ENCODE measurements at places on chromosomes 1 and 21.
A peak's percentile ranks its signal among the peaks of the same experiment; 100 is the strongest.

- peaks cover 71% of the 10 kb centered on the region for H3K4me1 ChIP-seq
- no peaks in the 10 kb centered on the region for H3K27me3 ChIP-seq
- H3K4me3 ChIP-seq = peak overlapping the region; percentile 23
- peak overlapping the region; percentile 93 for H3K27ac ChIP-seq
- no peak for DNase-seq
These were observed 184.5 kb downstream of the TGFBR3 start for GRCh38 chr1:91701472-91701869.

DNA sequence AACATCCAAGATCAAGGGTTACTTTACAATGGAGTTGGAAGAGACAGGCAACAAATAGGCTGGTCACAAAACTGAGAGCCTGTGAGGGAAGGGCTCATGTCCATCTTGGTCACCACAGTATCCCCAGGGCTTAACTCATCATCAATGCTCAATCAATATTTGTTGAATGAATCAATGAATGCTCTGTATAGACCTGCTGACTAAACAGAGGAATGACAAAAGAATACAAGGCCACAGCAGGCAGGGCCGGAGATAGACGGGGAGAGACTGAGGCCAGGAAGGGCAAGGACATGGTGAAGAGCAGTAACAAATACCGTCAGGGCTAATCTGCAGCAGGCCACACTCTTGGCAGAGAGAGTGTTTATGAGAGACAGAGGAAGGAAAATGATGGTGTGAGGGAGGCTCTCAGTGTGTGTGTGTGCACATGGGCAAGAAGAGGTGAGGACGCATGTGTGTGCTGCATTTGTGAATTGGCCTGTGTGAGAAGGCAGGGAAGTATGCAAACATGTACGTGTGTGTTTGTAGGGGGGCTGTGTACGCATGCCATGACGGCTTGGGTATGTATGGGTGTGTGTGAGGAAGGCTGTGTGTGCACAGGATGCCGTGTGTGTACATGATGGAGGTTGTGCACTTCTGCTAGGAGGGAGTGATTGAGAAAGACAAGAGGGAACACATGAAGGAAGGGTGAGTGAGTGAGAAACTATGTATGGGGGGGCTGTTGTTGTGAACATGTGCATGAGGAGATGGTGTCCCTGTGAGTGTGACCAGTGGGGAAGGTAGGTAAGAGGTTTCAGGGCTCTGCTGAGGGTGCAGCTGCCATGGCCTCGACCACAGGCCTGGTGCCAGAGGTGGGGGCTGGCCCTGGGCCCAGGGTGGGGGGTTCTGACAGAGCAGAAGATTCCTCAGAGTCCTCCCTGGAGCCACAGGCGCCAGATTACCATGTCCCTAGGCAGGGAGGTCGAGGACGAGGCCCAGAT is 15.4 kb downstream of the AHDC1 start:
- DNase-seq = peak; percentile 49
- peaks cover 2% of the 10 kb centered on the region for H3K4me1 ChIP-seq

- peak overlapping the region; percentile 97 for H3K27ac ChIP-seq
- no peaks in the 10 kb centered on the region for H3K27me3 ChIP-seq
- H3K4me3 ChIP-seq = peak overlapping the region; percentile 99
- H3K4me1 ChIP-seq = peaks cover 42% of the 10 kb centered on the region
These were observed 911 bp downstream of the LMO4 start for GRCh38 chr1:87329526-87330056.

DNA sequence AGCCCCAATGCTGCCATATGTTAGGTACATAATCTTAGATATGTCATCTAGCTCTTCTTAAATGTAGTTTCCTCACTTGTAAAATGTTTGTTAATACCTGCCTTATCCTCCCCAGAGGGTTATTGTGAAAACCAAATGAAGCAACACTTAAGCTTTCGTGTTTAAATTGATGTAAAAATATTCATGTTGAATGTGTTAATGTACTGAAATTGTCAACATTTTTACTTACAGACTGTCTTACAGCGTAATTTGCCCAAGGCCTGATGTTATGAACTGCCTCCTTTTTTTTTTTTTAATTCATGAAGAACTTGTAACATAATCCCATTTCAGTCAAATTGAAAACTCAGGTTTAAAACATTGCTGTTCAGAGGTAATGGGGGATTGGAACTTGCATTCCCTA is 25.6 kb upstream of the ENAH start:
- no peaks in the 10 kb centered on the region for H3K36me3 ChIP-seq
- no peak overlapping the region for H3K4me3 ChIP-seq
- H3K4me1 ChIP-seq = no peaks in the 10 kb centered on the region
- H3K27ac ChIP-seq = no peak overlapping the region
- H3K27me3 ChIP-seq = peaks cover 40% of the 10 kb centered on the region

- H3K36me3 ChIP-seq = no peaks in the 10 kb centered on the region
- H3K4me1 ChIP-seq = peaks cover 17% of the 10 kb centered on the region
- H3K27me3 ChIP-seq = no peaks in the 10 kb centered on the region
- no peak overlapping the region for H3K27ac ChIP-seq
- H3K4me3 ChIP-seq = no peak overlapping the region
These were observed 8.9 kb upstream of the KCNE1 start for GRCh38 chr21:34520764-34521508.

DNA sequence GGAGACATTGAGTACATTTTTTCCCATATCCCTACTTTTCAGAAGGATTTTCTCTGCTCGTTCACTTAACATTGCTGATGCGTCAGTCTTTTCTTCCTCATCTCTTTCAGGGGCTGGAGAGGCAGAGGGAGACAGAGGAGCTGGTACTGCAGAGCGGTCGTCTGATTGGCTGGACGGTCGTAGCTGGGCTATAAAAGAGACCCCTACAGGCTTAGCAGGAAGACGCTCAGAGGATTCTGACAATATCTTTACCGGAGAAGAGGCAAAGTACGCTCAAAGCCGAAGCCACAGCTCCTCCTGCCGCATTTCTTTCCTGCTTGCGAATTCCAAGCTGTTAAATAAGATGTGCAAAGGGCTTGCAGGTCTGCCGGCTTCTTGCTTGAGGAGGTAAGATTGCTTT is at the start of gene RGS4:
RGS4 (plus strand) TSS at position 220 of the 400 bp plus-strand sequence; CDS start at position 344, 124 bp downstream.
- H3K27me3 ChIP-seq = peaks cover 75% of the 10 kb centered on the region
- no peak within 1 kb of the TSS for H3K4me3 ChIP-seq
- H3K4me1 ChIP-seq = no peaks in the 10 kb centered on the region
- H3K27ac ChIP-seq = no peak within 1 kb of the TSS
- no peaks in the 10 kb centered on the region for H3K36me3 ChIP-seq

GRCh38 chr1:230867903-230868735 is at the start of gene C1orf198:
C1orf198 (minus strand) TSS chr1:230868521; CDS start chr1:230868512, 9 bp downstream.
- H3K36me3 ChIP-seq = no peaks in the 10 kb centered on the region
- peak; percentile 79 for DNase-seq
- H3K4me3 ChIP-seq = peak within 1 kb of the TSS; percentile 84
- H3K4me1 ChIP-seq = peaks cover 13% of the 10 kb centered on the region

- H3K4me3 ChIP-seq = no peak overlapping the region
- H3K27ac ChIP-seq = no peak overlapping the region
- no peaks in the 10 kb centered on the region for H3K4me1 ChIP-seq
- DNase-seq = no peak
These were observed 36.4 kb downstream of the CHML start for GRCh38 chr1:241603731-241604245.

- no peak for DNase-seq
- peaks cover 5% of the 10 kb centered on the region for H3K4me1 ChIP-seq
- H3K27ac ChIP-seq = no peak overlapping the region
- H3K36me3 ChIP-seq = no peaks in the 10 kb centered on the region
These were observed 140.0 kb downstream of the SLC45A1 start for GRCh38 chr1:8457760-8458381.

DNA sequence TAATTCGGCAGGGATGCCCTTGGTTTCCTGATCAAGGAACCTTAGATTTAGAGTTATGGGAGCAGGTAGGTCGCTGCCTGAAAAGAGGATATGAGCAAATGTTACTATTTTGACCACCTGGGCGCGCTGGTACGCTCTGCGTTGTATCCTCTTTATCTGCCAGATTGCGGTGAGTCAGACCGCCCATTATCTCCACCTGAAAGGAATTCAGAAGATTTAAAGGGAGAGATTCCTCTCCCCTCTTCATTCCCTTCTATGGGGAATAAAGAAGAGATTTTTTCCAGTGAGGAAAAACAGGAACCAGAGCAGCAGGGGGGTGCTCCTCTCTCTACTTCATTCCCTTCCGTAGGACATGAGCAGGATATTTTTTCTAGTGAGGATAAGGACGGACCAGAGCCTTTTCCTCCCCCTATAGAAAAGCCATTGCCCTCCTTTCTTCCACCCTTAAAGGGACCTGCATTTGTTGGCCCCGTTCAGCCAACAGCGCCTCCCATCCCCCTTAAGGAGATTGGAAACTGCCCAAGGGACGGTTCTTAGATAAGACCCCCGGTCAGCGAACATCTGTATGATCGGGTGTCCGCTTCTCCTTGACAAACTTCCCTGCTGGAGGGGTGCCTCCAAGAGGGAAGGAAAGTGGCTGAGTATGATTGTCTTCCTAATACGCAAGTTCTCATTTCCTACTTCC is 34.1 kb downstream of the CLCA1 start:
- peak overlapping the region; percentile 73 for H3K4me3 ChIP-seq
- no peaks in the 10 kb centered on the region for H3K36me3 ChIP-seq
- no peak overlapping the region for H3K27ac ChIP-seq
- no peak for DNase-seq

DNA sequence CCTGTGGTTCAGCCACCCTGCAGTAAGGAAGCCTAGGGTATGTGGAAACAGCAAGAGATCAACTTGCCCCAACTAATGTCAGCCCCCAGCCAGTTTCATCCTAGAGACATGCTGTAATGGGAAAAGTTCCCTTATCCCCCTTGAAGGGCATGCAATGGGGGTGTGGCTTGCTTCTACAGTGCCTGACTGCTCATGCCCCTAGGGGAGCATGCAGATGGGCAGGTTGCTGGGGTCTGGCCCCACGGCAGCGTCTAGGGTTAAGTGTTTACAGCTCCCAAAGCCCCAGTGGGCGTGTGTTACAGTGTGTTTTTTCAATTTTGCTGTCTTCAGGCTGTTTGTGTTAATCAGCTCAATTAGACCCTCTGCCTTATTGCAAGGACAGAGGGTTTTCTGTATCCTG is 1105.9 kb downstream of the AMY1C start:
- H3K27ac ChIP-seq = no peak overlapping the region
- no peaks in the 10 kb centered on the region for H3K36me3 ChIP-seq
- no peaks in the 10 kb centered on the region for H3K4me1 ChIP-seq
- H3K27me3 ChIP-seq = no peaks in the 10 kb centered on the region
- no peak overlapping the region for H3K4me3 ChIP-seq
- no peak for DNase-seq

All from natural killer cell treated with Interleukin-12 subunit alpha and Interleukin-12 subunit beta and Interleukin-15 and Interleukin-18, amount 100 ng/mL, for 72 hours (primary cell).